ENCODE measurements at places on chromosomes 6 and 20.

GRCh38 chr20:58996226-58996611, 10.8 kb downstream of the CTSZ start:
- DNase-seq = no peak

- DNase-seq = no peak
Measured at GRCh38 chr6:112252571-112253497, 1.5 kb downstream of the LAMA4 start.

GRCh38 chr20:14264869-14265268, 72.5 kb downstream of the FLRT3 start:
- DNase-seq = no peak

DNA sequence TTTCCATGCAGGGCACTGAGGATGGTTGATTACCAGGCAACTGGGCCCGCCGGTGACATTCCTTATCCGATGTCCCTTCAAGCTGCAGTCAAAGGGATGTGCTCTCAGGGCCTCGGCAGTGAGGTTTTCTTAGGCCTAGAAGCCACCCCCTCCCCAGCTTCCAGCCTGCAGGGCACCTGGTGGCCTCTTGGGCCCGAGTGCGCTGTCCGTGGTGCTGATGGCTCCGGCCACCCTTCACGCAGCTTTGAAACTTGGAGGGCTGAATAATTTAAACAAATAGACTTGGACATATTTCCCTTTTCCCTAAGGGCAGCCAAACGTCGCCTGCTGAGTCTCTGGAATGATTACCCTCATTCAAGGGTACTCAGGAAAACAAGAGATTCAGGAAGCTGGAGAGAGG, 8.9 kb upstream of the MLN start:
- no peak for DNase-seq

- DNase-seq = no peak
Measured at GRCh38 chr20:50188879-50189680, 1.6 kb upstream of the CEBPB start.

GRCh38 chr20:59984541-59984940, 26.3 kb downstream of the CDH26 start:
- DNase-seq = no peak

Measured in activated T-helper 1 cell treated with anti-CD3 and anti-CD28 coated beads, Interleukin-2, amount 50 U/mL, for 16 hours (primary cell).